Kasumi-1 (cell line): ENCODE measurements at places on chromosomes 5 and 9.

GRCh38 chr9:97961361-97961760 lies 21.8 kb upstream of the ANP32B start:
- DNase-seq = no peak

- no peak for DNase-seq
Measured at GRCh38 chr9:84239343-84239742, 101.2 kb downstream of the SLC28A3 start.

- no peak for DNase-seq
Measured at GRCh38 chr9:86971742-86972141, 24.4 kb upstream of the GAS1 start.

GRCh38 chr5:65506961-65507360 lies 25.2 kb upstream of the ADAMTS6 start:
- no peak for DNase-seq

GRCh38 chr9:3956899-3957298 lies 343.0 kb downstream of the GLIS3 start:
- DNase-seq = no peak

GRCh38 chr9:120336753-120337090 lies 243.2 kb downstream of the CDK5RAP2 start:
- DNase-seq = no peak

- no peak for DNase-seq
Measured at GRCh38 chr5:73735032-73735734, 109.2 kb downstream of the ARHGEF28 start.

GRCh38 chr5:157271740-157272271 lies 5.9 kb downstream of the CYFIP2 start:
- DNase-seq = no peak

DNA sequence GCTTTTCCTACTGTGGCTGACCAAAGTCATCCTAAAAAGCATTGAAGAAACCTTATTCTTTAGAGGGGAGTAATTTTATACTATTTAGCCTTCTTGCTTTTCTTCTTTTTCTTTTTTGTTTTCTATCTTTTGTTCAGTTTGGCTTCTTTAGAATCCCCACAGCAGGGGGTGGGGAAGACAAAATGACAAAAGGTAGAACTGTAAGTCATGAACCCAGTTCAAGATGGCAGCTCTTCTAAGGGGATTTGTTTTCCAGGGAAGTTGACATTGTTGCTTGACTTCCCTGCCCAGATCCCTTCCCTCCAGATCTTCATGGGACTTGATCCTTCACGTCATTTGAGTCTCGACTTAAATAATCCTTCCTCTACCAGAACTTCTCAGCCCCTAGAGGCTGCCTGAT lies 692.4 kb upstream of the DMAC1 start:
- DNase-seq = no peak

DNA sequence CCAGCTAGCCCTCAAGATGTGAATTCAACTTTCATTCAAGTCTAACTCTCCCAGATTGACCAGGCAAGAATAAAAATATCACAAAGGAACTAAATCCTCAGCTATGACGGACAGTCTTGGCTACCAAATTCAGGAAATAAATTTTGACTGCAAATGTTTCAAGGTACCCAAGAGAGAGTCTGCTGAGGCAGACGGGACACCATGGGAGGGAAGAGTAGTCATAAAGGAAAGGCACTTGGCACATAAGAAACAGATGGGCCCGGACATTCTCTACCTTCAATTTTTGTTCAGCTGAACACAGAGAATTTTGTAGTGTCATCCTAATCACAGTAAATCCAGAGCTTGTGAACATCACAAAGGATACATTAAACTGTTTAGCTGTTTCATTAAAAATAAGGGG lies 390.0 kb downstream of the DTWD2 start:
- no peak for DNase-seq

DNA sequence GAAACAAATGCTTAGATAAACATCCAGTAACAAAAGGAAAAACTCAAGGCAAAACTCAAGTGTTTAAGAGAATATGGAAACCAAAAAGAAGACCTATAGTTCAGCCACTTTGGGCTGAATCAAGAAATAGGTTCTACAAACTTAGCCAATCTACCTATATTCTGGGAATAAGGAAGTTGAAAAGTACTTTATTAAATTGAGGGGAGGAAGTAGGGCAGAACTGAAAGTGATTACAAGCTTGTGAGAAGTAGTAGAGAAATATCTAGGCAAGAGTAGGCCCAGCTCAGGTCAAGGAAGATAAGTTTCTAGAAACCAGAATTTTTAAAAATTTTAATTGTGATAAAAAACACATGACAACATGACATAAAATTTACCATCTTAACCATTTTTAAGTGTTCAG lies 384.8 kb upstream of the PCSK5 start:
- DNase-seq = peak; percentile 47

DNA sequence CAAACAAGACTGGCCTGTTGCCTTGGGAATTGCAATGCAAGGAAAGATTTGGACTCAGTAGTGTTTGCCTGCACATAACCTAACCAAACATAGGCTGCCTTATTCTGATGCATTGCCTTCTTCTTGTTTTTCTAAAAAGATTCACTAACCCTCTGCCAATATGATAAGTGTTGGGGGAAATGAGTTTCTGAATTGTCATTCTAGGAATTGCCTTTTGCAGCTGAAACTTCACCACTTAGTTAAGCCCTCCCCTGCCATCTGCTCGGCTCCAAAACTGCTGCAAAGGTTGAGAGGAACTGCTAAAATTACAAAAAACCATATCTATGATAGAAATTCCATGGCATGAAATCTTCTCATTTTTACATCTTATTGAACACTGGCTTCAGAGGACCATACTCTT lies 41.6 kb upstream of the SPATA31D4 start:
- no peak for DNase-seq

- no peak for DNase-seq
Measured at GRCh38 chr5:165560648-165561047, 2055.2 kb downstream of the MAT2B start.

DNA sequence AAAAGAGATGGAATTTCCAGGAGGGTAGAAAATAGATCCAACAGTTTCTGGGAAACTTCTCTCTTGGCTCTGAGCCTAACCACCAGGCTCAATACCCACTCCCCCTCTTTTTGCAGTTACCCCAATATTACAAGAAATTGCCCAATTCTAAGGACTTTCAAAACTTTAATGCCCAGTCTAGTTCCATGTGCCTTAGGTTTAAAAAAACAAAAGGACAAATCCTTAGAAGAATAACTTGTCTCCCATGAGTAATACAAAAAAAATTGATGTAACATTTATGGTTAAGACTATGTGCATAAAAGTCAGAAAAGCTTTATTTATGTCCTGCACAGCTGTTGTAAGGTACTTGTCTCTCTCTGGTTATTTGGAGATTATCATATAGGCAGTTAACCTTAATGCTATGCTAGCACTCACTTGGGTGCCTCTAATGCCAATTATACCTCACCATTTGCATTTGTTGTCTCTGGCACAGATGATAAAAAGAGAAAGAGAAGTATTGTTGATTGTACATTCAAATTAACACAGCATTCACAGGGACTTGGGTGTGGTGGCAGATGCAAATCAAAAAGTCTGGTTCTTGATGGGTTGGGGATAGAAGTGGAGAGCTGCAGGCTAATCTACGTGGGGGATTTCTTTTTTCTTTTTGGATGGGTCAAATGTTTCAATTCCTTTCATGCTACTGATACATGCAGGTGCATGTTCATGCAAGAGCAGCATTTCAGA lies 159.4 kb downstream of the PIK3R1 start:
- no peak for DNase-seq

GRCh38 chr5:6632324-6632887 lies 438 bp downstream of the NSUN2 start:
- DNase-seq = peak; percentile 39

GRCh38 chr5:103092676-103093075 lies 27.3 kb downstream of the GIN1 start:
- no peak for DNase-seq
